ENCODE measurements at places on chromosomes 1 and 21.
A peak's percentile ranks its signal among the peaks of the same experiment; 100 is the strongest.

DNA sequence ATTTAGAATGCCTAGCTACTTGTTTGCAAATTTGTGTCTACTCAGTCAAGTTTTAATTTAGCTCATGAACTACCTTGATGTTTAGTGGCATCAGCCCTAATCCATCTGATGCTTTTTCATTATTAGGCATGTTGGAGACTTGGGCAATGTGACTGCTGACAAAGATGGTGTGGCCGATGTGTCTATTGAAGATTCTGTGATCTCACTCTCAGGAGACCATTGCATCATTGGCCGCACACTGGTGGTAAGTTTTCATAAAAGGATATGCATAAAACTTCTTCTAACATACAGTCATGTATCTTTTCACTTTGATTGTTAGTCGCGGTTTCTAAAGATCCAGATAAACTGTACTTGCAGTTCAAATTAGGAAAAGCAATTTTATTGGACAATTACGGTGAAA lies 7.6 kb downstream of the SOD1 start:
- no peak for DNase-seq

DNA sequence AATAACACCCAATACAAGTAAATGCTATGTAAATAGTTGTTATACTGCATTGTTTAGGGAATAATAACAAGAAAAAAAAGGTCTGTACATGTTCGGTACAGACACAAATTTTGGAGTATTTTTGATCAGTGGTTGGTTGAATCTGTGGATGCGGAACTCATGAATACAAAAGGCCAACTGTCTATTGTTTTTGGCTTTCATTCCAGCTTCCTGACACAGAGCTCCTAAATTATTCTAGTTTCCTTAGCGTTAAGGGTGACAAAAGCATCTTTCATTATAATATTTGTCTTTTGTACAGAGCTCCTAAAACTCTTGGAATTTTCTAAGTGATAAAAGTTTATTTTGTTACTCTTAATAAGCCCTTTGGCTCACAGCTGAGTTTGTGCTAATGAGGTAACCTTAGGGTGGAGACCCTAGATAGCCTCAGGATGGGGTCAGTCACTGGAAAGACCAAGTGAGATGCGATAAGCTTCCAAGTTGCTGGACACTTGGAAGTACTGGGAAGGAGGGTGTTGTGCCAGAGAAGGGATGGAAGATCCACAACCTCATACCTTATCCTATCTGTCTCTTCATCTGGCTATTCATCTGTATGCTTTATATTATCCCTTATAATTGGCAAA lies 57.4 kb upstream of the PRRC2C start:
- DNase-seq, result no peak

DNA sequence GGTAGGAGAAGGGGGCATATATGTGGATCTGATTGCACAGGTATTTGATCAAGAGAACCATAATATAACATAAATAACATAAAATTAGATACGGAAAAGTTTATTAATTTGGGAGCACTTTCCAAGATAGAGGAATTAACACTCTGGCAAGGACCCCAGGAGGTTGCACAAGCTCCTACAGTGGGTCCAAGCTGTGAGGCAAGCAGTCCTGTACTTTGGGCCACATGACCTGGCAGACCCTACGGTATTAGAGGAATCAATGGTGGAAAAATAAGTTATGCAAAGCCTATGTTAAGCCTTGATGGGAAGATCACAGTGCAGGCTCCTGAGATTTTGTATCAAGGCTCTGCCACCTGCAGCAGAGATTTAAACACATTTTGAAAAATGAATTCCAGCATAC lies 220.1 kb downstream of the COL24A1 start:
- DNase-seq, result no peak

DNA sequence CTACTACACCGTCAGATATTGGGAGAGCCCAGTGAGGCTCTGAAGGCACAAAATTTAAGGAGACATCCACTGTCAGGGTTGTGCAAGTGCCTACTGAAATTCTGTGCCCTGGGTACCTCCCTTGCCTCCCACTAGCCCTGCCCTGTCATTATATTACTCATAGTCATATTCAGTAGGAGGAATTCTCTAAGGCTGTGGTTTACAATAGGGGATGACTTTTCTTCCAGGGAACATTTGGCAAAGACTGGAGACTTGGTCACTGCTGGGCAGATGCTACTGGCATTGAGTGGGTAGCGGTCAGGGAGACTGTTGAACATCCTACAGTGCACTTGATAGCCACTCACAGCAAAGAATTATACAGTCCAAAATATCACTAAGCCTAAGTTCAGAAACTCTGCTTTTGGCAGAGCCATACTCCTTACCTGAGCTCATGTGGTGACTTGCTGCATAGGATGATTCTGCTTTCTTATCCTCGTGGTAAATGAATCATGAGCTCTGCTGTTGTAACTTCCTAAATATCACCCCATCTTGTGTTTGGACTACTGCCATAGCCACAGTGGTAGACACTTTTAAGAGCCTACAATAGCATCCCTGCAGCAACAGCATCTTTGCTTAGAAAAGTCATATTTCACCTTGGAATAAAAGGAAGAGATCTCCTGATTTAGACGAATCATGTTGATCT lies 563.4 kb upstream of the PLXNA2 start:
- no peak for DNase-seq

DNA sequence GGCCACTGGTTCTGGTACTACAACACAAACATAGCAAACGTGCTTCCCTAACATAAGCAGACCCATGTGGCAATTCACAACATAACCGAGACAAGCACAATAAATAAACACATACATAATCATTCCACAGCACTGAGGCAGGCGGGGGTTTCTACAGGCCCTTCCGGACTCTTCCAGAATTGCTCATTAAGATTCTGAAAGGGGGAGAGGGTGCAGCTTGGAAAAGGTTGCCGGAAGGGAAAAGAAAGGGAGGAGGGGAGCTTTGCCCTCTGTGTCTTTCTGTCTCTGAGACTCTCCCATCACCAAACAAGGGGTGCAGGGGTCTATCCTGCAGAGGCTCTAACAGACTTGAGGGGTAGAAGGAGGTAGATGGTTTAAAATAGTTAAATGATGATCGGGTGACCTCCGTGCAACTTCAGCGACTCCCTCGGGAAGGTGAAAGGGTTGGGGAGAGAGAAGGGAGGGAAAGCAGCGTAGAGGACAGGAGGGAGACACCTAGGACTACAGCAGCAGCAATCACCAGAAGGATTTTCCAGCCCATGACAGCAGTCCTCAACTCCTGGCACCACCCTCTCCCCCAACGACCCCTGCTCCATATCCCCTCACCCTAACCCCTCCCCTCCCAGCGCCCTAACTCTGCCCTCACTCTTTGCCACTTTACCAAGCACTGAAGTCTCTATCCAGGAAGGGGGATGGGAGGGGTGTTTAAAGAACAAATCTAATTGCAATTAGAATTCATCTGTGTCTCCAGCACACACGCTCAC lies 365.5 kb upstream of the ESRRG start:
- DNase-seq, result no peak

DNA sequence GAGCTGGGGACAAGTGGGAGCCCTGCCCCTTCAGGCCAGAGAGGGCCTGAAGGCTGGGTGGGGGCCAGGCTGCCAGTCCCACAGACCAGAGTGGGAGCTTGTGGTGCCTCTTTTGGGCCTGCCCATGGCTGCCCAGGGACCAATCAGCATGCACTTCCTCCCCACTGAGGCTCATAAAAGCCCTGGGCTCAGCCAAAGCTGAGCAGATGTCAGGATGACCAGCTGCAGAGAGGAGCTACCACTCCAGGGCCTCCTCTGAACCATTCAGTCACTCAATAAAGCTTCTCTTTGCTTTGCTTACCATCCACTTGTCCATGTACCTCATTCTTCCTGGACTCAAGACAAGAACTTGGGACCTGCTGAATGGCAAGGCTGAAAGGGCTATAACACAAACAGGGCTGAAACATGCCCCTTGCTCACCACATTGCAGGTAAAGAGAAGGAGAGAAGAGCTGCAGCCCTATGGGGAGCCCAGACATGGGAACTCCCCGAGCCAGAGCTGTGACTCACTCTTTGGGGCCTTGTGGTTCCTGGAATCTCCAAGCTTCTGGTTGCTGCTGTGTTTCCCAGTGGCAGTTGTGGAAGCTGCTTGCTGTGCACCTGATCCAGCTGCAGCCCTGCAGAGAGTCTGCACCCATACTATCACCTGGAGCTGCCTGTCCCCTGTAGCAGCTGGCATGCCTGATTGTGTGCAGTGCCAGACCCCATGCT lies 82.0 kb downstream of the OLFML3 start:
- no peak for DNase-seq

DNA sequence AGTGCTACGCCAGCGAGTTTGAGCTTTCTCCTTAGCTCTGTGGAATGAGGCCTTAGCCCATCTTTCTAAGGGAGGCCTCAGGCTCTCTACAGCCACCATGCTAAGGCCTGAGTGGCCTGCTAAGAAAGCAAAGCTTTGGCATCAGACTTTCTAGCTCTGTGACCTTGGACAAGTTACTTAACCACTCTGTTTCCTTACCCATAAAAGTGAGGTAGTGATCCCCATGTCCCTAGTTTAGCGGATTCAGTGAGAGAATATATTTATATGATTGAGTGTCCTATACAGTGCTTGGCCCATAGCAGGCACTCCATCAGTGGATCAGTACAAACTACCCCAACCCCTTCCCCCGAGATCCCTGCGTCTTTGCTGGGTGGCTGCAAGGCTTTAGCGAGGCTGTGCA lies 4.0 kb downstream of the POGK start:
- DNase-seq, result no peak

- DNase-seq, result no peak
These were observed 1660.8 kb downstream of the PLA2G4A start for GRCh38 chr1:188489336-188490112.

DNA sequence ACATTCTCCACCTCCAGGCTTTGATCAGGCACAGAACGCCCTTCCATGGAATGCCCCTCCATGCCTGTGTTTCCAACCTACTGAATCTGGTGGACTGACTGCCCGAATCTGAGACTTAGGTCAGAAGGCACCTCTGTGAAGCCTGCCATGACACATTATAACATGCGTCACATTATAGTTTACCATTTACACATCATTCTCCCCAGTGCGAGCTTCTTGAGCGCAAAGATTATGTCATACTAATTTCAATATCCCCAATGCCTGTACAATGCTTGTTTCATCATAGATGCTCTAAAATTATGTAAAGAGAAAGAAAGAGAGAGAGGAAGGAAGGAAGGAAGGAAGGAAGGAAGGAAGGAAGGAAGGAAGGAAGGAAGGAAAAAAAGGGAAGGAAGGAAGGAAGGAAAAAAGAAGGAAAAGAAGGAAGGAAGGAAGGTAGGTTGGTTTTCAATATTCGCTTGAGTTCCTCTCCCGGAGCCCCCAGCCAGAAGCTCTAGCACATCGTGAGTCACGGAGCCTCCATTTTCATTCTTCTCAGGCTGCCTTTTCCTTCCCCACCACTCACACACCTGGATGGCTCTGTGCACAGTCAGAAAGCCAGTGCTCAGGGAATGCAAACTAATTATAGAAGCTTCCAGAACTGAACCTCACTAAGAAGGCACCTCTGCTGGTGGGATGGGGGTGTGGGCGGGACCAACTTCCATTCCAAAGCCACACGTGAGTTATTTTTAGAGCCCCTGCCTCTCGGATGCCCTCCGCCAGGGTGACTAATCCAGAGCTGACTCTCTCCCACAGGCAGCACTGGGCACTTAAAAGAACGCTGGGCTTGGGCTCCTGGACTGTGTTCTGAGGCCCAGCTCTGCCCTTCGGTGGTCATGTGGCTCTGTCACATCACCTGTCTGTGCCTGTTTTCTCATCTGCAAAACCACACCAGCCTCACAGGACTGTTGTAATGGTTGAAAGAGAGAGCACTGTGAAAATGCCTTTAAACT lies 27.4 kb downstream of the LAMB3 start:
- DNase-seq, result no peak

GRCh38 chr1:47755101-47755990 lies 241.8 kb downstream of the TRABD2B start:
- peak; percentile 11 for DNase-seq

- no peak for DNase-seq
These were observed 366.8 kb upstream of the DPYD start for GRCh38 chr1:98287626-98288025.

DNA sequence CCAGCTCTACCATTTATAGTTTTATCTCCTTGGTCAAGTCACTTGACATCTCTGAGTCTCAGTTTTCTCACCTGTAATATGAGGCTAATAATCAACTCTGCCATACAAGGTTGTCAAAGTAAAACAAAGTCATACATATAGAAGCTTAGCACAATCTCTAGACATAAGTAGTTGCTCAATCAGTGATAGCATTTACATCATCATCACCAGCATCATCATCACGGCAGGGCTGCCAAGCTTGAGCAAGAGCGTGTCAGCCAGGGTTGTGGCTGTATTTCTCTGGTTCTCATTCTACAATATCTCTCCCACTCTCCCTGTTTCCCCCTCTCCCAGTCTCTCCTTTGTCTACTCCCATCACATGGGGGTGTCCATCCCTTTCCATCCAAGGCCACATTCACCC lies 41.7 kb upstream of the COA6 start:
- DNase-seq, result no peak

DNA sequence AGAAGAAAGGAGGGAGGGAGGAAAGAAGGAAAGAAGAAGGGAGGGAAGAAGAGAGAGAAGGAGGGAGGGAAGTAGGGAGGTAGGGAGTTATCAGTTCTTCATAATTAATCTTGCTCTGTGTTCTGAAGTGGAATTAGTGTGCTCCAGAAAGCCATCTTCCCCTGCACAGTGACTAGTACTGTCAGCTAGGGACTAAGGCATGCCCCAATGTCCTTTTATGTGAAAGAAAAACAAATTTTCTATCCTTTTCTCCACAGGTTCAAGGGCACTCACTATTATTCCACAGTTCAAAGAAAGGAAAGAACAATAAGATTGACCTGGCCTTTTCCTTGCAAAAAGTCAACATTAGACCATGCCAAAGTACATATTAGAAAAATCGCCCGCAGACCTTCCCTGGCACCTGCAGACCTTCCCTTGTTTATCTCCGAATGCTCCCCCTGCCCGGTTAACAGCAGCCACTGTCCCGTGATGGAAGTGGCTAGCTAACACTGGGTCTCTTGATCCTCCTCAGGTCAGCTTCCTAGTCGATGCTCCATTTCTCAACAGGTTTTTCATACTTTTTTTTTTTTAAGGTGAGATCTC lies 107.2 kb upstream of the EDEM3 start:
- no peak for DNase-seq

DNA sequence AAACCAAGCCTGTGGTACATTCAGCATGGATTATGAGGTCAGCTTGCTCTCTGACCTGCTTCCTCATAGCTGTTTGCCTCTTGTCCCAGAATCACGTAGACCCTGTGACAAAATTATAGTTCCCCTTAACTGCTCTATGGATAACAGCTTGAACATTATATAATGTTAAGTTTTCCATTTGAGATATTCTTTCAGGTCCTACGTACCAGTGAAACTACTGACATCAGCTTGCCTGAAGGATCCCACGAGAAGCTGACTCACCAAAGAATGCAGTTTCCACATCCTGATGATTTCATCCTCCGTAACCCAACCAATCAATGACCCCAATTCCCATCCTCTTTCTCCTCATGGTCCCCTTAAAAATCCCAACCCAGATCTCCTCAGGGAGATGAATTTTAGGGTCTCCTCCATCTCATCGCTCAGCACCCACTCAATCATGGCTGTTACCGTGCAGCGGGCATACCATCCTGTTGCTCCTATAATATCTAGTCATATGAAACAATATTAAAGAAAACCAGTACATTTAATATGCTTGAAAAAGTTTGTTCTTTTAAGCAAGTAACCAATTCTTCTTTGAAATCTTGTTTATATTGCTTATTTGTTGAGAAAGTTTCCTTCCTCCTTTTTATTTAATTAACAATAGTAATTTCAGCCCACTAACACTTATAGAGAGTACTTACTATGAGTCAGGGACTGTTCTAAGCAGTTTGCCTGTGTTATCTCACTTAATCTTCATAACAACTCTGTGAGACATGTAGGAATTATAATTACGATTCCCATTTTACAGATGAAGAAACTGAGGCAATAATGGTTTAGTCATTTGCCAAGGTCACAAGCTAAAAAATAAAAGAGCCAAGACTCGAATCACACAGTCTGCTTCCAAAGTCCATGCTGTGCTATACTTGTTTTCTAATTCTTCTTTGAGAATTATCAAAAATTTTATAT lies 27.4 kb downstream of the CHML start:
- no peak for DNase-seq
